ENCODE measurements at places on chromosomes 12 and 14. TPM values are rescaled to one million over a fixed set of nuclear protein-coding genes. Genes with fewer than 3 reads are reported as not detected.

KLHL33 gene
- under 0.01 TPM for total RNA-seq

TMTC2 gene
- 1.4 TPM for total RNA-seq

KRT3 gene
- total RNA-seq: not detected

IFI27 gene
- total RNA-seq: not detected

TSPAN8 gene
- not detected for total RNA-seq

GPR84 gene
- not detected for total RNA-seq

CD69 gene
- total RNA-seq: not detected
